ENCODE measurements at places on chromosomes 3 and 15. TPM values are rescaled to one million over a fixed set of nuclear protein-coding genes. Genes with fewer than 3 reads are reported as not detected.

DNA sequence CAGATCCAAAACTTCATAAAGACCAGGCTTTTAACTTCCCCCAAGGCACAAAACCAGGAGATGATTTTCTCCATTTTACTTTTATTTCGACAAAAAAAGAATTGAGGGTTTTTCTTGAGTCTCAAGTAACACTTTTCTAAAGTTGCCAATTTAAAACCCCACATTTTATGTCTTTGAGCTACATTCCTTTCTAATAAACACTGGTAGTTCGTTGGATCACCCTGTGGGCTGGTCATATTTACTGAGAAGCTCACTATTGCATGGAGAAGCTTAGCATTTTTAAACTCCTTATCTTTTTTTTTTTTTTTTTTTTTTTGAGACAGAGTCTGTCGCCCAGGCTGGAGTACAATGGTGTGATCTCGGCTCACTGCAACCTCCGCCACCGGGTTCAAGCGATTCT is 255.1 kb upstream of the TPM1 start:
- no peak for DNase-seq

DNA sequence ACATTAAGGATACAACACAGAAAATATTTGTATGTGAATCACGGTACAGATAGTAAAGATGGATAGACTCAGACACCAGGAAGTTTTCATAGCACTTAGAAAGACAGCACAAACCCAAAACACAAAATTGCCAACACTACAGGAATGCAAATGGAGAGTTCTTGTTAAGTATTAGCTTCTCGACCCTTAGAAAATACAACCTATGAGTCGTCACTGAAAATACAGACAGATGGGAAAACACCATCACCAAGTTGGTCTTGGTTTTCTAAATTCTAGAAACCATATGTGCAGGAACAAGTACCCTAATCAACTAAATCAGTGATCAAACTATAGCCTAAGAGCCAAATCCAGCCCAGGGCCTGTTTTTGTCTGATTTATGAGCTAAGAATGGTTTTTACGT is 50.7 kb downstream of the PEAK1 start:
- no peak for DNase-seq

Gene ADAMTS9
- 82.8 TPM for total RNA-seq

DNA sequence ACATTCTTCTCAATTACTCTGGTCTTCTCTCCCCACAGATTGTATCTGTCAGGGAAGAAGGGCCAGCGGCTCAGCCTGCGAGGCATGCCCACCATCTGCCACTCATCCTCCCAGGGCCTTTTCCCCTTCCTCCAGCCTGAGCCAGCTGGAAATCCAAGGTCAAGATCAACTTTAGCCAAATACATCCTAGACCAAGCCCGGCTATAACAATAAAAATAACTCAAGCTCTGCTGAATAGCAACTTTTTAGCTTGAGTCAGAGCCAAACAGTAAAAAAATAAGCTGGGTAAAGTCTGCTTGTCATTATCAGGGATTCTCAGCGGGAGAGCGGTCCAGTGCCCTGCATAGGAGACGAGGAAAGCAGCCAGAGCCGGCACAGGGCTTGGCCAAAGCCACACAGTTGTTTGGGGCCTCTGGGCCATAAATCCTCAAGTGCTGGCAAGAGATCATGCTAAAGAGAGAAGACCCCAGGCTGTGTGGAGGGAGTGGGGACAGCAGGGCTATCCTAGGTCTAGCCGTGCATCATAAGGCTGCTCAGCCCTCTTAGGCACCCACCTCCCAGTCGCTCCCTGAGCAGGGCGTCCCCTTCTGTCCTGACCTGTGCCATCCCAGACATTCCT is 76.2 kb upstream of the HERC1 start:
- DNase-seq = no peak

GRCh38 chr15:48935236-48935635 is 28.5 kb downstream of the SHC4 start:
- DNase-seq = no peak

Gene TRAT1
- 0.62 TPM for total RNA-seq

- DNase-seq = no peak
These were observed 255.9 kb upstream of the CMC1 start for GRCh38 chr3:27985369-27986035.

Gene TCF12
- 102 TPM for total RNA-seq

- DNase-seq = no peak
These were observed 315.0 kb downstream of the FOXP1 start for GRCh38 chr3:71268462-71268999.

Gene NPAP1
- not detected for total RNA-seq

Gene ABHD2
- 142 TPM for total RNA-seq

GRCh38 chr3:122679882-122680474 is 661 bp upstream of the PARP14 start:
- DNase-seq = no peak

- no peak for DNase-seq
These were observed 179.4 kb downstream of the RPLP1 start for GRCh38 chr15:69631978-69632377.

GRCh38 chr15:58336161-58336560 is 95.6 kb upstream of the LIPC start:
- DNase-seq = no peak

- DNase-seq = no peak
These were observed 25.0 kb downstream of the CGGBP1 start for GRCh38 chr3:88033808-88034207.

DNA sequence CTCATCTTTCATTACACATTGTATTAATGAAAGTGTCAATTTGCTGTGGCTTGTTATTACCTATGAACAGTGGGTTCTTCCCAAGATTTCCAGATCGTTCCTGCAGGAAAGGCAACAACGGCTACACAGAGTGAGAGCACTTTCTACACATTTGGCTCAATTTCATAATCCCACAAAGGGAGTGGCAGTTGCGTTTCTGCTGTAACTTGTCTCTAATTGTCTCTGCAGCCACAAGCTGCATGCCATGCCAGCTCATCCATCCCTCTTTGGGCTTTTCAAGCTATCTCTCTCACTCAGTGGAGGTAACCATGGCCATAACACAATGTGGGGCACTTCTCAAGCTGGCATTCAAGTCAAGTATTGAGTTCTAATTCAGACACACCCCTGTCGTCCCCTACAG is 27.7 kb upstream of the CPNE4 start:
- no peak for DNase-seq

DNA sequence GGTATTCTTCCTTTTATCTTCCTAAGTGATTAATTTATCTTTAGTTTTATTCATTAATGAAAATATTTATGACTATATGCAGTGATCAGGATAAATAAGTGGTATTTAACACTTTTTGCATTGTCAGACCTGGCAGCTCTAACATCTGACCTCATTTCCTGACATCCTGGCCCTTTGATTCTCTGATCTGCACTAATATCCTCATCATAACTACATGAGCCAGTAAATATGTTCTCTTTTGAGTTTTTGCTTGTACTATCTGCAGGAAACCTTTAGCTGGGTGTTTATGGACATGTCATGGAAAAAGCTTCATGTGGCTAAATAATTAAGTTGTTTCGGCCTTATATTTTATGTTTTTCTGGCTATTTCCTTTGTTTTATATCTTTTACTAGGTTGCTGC is 10.5 kb downstream of the NKTR start:
- no peak for DNase-seq

GRCh38 chr3:22977650-22978289 is 225.4 kb upstream of the UBE2E2 start:
- DNase-seq = no peak

DNA sequence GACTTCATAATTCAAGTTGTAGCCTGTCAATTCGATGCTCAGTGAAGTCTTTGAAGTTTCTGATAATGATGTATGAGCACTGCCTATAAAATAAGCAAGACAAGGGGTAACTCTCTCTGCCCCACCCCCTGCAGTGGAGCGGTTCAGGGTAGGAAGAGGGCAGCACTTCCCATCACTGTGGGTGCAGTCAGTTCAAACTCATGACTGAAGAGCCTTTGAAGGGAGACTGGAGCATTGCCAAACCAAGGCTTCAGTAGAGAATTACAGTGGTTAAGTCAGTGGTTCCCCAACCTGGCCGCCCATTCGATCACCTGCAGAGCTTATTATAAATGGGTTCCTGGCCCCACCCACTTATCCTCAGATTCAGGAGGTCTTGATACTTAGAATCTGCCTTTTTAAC is 190.6 kb downstream of the SHQ1 start:
- no peak for DNase-seq

Gene REC114
- total RNA-seq = not detected

- DNase-seq = no peak
These were observed 106.4 kb downstream of the ANO10 start for GRCh38 chr3:43515208-43515917.

Gene GASK1A
- total RNA-seq = 80.1 TPM

GRCh38 chr3:15819576-15819975 is 21.8 kb upstream of the ANKRD28 start:
- no peak for DNase-seq

GRCh38 chr3:62414786-62415185 is 41.4 kb upstream of the FEZF2 start:
- DNase-seq = no peak

DNA sequence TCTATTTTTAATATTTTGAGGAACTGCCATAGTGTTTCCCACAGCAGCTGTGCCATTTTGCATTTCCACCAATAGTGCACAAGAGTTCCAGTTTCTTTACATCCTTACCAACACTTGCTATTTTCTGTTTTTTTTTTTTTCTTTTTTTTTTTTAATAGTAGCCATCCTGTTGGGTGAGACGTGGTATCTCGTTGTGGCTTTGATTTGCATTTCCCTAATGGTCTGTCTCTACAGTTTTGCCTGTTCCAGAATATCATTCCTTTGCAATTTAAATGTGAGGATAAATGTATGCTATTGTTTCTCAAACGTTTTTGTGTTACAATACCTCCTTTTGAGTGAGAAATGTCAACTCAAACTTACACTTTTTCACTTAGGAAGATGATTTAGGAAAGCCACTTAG is 22.4 kb downstream of the RCN2 start:
- DNase-seq = no peak

- DNase-seq = no peak
These were observed 114.5 kb upstream of the GRM7 start for GRCh38 chr3:6746443-6746842.

Gene TMC3
- total RNA-seq = not detected
